KG1 (cell line): ENCODE measurements at places on chromosomes 2 and 18.

DNA sequence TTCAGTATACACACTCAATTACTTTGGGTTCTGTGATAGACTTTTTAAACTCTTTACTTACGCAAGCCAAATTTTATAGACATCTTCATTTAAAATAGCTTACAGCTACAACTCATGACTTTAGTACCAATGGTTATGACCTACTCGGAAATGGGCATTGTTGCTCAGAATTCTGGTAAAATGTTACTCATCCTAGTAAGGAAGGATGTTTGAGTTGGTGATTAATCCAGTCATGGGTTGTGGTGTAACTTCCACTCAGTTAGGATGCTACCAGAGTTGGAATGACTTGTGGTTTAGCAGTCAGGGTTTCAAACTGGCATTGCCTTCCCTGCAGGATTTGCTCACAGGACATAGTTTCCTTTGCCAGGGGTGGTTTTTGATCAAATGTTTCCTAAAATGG is 7.4 kb upstream of the NPC1 start:
- no peak for DNase-seq

- DNase-seq = no peak
These were observed 621.4 kb downstream of the NYAP2 start for GRCh38 chr2:226020956-226021355.

- no peak for DNase-seq
These were observed 114.7 kb upstream of the CAVIN2 start for GRCh38 chr2:191961556-191961955.

- DNase-seq = no peak
These were observed 166.9 kb downstream of the CDCA7 start for GRCh38 chr2:173521450-173522192.

- no peak for DNase-seq
These were observed 210.5 kb downstream of the ANAPC1 start for GRCh38 chr2:111673526-111673925.

DNA sequence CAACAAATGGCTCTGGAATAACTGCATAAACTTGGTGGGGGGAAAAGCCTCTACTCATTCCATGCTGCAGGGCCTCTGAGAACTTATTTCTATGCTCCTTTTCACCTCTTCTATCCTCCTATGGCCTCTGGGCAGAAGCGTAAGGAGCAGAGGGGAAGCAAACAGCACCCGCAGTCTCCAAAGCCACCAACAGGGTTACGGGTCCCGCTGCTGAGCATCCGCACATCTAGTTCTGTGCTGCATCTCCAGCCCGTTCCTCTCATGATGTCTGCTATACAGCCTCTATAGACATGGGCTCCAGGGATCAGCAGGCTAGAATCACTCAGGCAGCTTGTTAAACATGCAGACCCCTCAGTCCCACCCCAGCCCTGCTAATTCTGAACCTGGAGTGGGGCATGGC is 25.9 kb downstream of the PSTPIP2 start:
- DNase-seq = no peak

DNA sequence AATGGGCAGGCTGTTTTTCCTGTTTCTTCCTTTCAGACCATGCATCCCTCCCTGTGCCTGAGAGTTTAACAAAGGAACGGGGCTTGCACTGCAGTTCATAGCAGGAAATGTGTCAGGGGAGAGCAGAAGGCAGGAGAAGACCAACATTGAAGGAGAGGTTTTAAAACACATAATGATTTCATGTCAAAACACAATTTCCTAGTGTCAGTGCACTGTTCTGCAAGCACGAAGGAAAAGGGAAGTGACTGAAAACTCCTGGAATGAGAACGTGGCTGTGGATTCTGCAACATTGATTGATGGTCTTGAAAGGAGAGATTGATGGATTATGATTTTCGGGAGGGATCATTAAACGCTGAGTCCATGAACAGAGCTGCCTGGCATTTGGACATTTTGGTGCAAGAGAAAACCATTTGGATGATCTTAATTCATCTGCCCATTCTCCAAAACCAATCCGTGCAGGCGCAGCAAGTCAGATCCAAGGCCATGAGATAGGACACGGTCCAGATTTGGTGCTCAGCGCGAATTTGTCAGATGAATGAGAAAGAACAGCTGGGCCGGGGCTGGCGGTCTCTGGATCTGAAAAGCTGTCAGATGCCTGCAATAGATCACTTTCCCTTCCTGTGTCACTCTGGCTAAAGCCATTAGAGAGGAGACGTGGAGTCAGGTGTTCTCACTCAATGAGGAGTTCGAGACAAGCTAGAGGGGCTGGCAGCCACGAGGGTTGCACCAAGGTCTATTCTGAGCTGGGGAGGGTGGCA is 38.4 kb downstream of the C1QL2 start:
- DNase-seq = no peak

DNA sequence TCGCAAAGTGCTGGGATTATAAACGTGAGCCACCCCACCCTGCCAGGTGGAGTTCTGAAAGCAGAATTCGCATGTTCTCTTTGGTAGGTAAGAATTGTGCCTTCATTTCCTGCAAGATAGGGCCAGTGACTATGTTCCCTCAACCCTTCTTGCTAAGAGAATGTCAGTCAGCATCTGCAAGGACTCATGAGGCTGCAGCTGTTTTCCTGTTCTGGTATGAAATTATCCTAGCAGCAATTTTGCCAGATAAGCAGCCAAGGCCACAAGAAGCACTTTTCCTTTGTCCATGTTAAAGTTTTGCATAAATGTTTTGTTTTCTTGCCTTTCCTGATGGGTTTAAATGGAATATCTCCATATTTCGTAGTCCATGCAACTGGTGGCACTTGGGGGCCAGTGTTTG is 6.8 kb upstream of the ARHGAP28 start:
- no peak for DNase-seq

DNA sequence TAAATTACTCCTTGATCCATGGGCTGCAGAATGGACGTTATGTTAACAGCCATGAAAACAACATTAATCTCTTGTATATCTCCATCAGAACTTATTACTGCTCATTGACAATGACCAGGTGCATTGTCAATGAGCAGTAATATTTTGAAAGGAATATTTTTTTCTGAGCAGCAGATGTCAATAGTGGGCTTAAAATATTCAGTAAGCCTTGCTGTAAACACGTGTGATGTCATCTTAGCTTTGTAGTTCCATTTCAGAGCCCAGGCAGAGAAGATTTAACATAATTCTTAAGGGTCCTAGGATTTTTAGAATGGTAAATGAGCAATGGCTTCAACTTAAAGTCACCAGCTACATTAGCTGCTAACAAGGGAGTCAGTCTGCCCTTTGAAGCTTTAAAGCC is 26.6 kb downstream of the CFAP210 start:
- no peak for DNase-seq

GRCh38 chr2:8462899-8463648 is 218.8 kb upstream of the ID2 start:
- DNase-seq = no peak

DNA sequence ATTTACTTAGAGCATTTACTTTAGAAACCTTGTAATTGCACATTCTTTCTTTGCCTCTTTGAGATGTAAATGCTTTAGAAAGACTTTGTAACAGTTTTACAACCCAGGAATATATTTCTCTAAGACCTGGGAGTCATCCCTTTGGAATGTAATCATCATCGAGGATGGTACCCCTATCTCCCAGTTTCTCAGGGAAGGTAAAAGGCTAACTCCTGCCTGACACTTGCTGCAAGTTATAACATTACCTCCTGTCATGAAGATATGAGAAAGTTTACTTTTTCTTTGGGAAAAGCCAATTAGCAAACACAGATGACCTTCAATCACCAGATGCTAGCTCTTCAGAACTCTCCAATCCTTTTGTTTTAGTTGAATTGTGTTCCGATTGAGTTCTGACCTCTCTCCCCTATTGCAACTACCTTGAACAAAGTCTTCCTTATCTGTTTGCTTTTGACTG is 420.3 kb upstream of the FSIP2 start:
- DNase-seq = no peak

DNA sequence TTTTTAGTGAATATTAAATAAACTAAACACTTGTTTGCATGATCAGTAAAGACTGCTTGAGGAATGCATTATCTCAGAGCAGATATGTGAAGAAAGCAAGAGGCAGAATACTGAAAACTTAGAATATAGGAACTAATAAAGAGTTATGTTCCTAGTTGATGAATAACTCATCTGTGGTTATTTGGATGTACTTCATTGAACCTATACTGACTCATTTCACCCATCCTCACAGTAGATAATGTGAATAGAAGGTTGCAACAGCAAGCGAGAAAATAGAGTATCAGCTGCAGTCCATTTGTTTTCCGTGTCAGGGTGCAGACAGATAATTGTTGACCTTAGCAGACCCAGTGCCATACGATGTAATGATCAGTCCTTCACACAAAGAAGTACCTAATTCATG is 945.7 kb upstream of the LRRTM1 start:
- DNase-seq = no peak

- no peak for DNase-seq
These were observed 41.4 kb upstream of the CTDP1 start for GRCh38 chr18:79637921-79638909.
